ENCODE measurements at places on chromosomes 1 and 21. TPM values are rescaled to one million over a fixed set of nuclear protein-coding genes. Genes with fewer than 3 reads are reported as not detected.

The FAM72A gene
- 2.3 TPM for total RNA-seq

The OBSCN gene
- total RNA-seq, result 4.8 TPM

The OLIG2 gene
- not detected for total RNA-seq

The MMEL1 gene
- 1.3 TPM for total RNA-seq

The PPIAL4G gene
- total RNA-seq, result not detected

The CCDC30 gene
- total RNA-seq, result 3.9 TPM

Measured in subcutaneous adipose tissue (tissue), 4 donors.